Mesothelial cell of epicardium (in vitro differentiated cells): ENCODE measurements at places on chromosomes 2 and 18. TPM values are rescaled to one million over a fixed set of nuclear protein-coding genes. Genes with fewer than 3 reads are reported as not detected.

Gene TLX2
- 0.18 TPM in 1 of 3 replicates, not detected in the others for total RNA-seq

Gene CHRNG
- 0.11 TPM in 1 of 3 replicates, not detected in the others for total RNA-seq

Gene CNTNAP5
- total RNA-seq, result 0.22 to 1.1 TPM (median 0.29 TPM) in 3 replicates

Gene CNDP1
- total RNA-seq, result 0.40 to 0.75 TPM (median 0.41 TPM) in 3 replicates

Gene MRPL30
- 33.3 to 35.3 TPM (median 35.1 TPM) in 3 replicates for total RNA-seq

Gene GREB1L
- 23.0 to 25.5 TPM (median 25.3 TPM) in 3 replicates for total RNA-seq

Gene CYB5A
- total RNA-seq, result 36.5 to 46.5 TPM (median 37.6 TPM) in 3 replicates

Gene MIB1
- total RNA-seq, result 81.9 to 85.4 TPM (median 83.6 TPM) in 3 replicates

Gene ESPNL
- 0.29 to 0.75 TPM (median 0.38 TPM) in 3 replicates for total RNA-seq

DNA sequence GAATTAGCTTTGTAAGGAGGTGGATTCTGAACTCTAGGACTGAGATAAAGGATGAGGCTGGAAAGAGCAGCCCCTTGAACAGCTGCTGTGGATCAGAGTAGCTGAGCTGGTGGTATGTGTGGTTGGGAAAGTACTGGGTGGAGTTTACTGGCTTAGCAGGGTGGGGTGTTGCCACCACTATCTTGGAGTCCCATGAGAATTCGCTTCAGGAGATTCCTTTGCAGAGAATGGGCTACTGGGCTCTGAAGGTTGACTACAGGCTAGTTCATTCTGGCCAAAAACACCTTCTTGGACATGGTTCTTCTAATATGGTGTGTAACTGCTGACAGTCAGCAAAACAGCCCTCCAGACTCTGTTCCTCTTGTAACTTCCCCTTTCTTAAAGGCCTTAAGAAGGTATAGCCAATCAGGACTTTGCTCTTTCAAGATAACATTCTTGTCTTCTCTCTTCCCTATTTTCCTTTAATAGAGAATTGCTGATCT lies 52.7 kb downstream of the TET3 start:
- DNase-seq, result no peak

- DNase-seq, result no peak
Measured at GRCh38 chr2:127941461-127941860, 55.7 kb upstream of the AMMECR1L start.

GRCh38 chr2:227805578-227805977 lies 8.1 kb upstream of the CCL20 start:
- DNase-seq, result no peak

GRCh38 chr2:38534746-38535403 lies 67.9 kb downstream of the HNRNPLL start:
- no peak for DNase-seq

DNA sequence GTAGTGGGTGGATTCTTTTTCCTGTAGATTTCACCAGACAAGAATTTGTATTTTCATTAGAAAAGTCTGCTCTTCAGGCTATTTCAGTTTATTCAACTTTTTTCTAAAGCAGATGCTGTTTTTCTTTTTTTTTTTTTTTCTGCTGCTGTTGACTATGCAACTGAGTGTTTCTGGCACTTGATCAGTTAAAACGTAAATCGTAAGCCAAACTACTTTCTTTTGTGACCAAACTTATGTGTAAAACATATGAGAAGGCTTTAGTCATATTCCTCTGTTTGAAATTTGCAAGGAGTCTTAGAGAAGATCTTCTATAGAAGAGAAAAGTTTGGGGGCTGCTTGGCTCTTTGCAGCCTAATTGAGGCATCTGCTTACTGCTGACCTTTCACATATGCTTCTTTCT lies 170.1 kb downstream of the PARD3B start:
- DNase-seq, result no peak

DNA sequence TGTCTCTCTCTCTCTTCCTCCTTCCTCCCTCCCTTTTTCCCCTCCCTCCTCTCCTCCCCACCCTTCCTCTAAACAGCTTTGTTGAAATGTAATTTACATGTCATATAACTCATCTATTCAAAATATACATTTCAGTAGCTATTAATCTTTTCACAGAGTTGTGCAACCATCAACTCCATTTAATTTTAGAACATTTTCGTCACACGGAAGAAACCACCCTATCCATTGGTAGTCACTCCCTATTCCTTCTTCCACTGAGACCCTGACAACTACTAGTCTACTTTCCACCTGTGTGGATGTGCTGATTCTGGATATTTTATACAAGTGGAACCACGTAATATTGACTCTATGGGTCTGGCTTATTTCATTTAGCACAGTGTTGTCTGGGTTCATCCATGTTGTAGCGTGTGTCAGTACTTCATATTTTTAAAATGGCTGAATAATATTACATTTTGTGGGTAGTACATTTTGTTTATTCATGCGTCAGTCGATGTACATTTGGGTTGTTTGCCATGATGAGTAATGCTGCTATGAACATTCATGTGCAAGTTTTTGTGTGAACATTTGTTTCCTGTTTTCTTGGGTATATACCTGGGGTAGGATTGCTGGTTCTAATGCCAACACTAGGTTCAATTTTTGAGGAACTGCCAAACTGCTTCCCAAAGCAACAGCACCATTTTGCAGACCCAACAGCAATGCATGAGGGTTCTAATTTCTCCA lies 100.1 kb upstream of the GCFC2 start:
- DNase-seq, result no peak

GRCh38 chr2:206154197-206154596 lies 5.0 kb downstream of the NDUFS1 start:
- no peak for DNase-seq

GRCh38 chr2:149080971-149081370 lies 42.5 kb downstream of the LYPD6B start:
- no peak for DNase-seq

DNA sequence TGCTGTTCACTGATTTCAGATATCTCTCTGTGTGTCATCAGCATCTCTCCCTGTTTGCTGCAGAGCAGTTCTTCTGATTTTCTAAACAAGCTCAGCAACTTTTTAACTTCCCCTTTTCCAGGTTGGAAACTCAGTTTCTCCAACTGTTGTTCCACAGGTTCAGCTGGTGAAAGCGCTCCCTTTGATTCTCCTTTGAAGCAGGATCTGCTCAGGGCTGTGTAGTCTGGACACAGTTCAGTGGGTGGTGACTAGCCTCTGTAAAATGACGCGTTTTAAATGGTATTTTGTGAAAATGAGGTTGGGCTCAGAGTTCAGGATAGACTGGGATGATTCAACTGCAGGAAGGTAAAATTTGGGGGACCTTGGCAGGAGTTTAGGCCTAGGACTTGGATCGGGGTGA lies 106.3 kb downstream of the TRIM43 start:
- DNase-seq, result no peak

DNA sequence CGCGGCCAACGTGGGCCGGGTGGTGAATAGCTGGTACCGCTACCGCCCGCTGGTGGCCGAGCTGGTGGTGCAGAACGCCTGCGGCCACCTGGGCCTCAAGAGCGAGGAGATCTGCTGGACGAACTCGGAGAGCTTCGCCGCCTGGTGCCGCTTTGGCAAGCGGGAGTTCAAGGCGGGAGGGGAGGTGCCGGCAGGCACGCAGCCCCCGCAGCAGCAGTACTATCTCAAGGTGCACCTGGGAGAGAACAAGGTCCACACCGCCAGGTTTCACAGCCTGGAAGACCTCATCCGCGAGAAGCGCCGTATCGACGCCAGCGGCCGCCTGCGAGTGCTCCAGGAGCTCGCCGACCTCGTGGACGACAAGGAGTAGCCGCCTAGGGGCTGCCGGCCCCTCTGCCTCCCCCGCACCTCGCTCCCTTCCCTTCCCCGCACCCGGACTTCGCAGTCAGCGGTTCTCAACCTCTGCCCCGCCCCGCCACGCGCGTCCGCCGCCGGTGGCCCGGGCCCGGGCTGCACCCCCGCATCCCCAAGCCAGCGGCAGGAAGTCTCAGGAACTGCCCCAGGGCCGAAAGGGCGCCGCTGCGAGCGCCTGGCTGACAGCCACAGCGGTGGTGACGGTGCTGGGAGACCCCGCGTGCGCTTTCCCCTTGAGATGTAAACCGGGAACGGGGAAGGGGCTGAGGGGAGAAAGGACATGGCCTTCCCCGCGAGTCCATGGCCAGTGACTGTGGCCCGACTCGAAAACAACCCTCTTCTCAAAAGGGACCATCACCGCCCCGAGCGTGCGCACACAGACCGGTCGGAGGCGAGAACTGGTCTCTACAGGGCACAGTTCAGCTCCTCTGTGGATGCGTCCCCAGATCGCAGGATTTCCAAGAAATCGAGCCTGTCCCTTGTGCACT lies 2.2 kb downstream of the LRATD1 start:
- peak; percentile 78 for DNase-seq

GRCh38 chr2:120798567-120799247 lies 63.0 kb downstream of the GLI2 start:
- no peak for DNase-seq

GRCh38 chr2:240156435-240157146 lies 16.1 kb upstream of the OTOS start:
- DNase-seq, result no peak

GRCh38 chr2:52115750-52116149 lies 1083.8 kb upstream of the NRXN1 start:
- DNase-seq, result no peak

- DNase-seq, result no peak
Measured at GRCh38 chr2:153349603-153350002, 129.0 kb downstream of the RPRM start.

- DNase-seq, result no peak
Measured at GRCh38 chr2:150129921-150130575, 357.4 kb downstream of the RND3 start.

GRCh38 chr2:68745006-68745405 lies 10.4 kb downstream of the ARHGAP25 start:
- no peak for DNase-seq

DNA sequence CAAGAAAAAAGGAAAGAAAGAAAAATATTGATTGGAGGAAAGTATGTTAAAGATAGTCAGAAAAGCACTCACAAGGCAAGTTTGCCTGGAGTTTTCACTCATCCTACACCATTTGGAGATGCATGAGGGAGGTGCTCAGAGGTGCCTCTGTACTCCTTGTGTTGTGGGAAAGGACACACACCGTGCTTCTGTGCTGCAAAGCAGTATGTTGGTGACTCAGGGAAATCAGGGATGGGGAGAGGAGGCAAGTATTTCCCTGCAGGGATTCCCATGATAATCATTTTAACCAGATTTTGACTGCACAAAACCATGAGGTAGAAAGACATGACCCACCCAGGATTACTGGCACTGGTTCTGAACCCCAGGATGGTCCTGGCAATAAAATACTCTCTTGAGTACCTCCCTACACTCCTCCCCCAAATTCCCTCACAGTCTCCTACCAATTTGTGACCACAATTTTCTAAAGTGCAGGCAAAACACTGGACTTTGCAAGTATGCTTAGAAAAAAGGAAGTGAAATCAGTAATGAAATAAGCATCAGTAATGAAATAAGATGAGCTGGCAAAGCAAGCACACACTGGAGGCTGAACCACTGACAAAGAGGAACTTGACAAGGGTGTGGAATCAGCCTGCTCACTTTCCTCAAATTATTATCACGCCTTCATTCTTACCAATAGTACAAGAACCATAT lies 155.5 kb upstream of the ACVR2A start:
- DNase-seq, result no peak

- DNase-seq, result no peak
Measured at GRCh38 chr2:9560628-9561027, 5.0 kb upstream of the ADAM17 start.

- no peak for DNase-seq
Measured at GRCh38 chr2:140580532-140581151, 1550.2 kb downstream of the LRP1B start.

DNA sequence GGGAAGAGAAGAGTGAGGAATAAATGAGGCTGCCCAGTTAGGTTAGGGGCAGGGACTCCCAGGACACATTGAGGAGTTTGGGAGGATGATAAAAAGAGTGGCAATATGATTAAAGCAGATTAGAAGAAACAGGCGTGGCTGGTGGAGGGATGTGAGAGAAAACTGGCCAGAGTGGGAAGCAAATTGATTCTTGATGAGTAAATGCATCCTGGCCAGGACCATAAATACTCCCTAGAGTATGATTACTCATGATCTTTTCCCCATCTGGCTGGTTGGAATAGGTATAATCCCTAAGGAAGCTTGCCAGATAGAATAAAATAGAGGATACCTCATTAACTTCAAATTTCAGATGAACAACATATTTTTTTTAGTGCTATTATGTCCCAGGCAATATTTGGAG lies 21.5 kb upstream of the DAW1 start:
- DNase-seq, result no peak

GRCh38 chr2:158774681-158775080 lies 20.4 kb upstream of the DAPL1 start:
- no peak for DNase-seq

- no peak for DNase-seq
Measured at GRCh38 chr18:31303771-31304170, 14.2 kb upstream of the DSG1 start.

GRCh38 chr2:219099329-219099728 lies 38.6 kb upstream of the IHH start:
- no peak for DNase-seq

- no peak for DNase-seq
Measured at GRCh38 chr2:148282201-148282600, 261.3 kb downstream of the MBD5 start.

DNA sequence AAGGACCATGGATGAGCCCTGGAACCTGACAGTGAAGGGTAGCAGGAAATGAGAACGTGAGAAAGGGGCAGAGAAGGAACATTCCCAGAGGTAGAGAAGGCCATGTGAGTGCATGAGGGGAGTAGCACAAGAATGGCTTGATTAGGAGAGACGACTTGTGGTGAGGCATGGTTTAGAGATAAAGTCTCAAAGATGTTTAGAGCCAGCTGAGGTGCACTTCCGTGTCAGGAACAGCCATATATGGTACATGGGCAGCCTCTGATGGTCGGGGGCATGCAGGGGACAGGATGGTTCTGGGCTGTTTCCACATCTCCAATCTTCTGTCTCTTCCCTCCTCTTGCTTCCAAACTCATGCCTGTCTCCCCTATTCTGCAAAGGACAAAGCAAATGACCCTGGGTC lies 28.8 kb upstream of the EFEMP1 start:
- no peak for DNase-seq

DNA sequence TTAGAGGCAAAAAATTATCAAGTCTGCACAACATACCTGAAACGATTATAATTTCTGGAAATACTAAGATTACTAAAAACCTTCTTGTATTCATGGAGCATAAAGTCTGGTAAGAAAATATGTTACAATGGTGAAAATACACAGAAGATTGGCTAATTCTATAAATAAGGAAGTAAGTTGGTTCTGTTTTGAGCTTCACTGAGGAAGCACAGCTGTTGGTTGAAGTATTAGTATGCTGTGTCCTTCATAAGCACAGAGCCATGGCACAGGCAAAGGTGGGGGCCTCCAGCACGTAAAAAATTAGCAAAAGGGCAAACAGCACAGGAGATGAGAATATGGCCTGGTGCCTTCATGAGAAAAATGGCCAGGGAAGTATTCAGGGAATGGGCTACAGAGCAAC lies 40.4 kb upstream of the ANKRD62 start:
- DNase-seq, result no peak

DNA sequence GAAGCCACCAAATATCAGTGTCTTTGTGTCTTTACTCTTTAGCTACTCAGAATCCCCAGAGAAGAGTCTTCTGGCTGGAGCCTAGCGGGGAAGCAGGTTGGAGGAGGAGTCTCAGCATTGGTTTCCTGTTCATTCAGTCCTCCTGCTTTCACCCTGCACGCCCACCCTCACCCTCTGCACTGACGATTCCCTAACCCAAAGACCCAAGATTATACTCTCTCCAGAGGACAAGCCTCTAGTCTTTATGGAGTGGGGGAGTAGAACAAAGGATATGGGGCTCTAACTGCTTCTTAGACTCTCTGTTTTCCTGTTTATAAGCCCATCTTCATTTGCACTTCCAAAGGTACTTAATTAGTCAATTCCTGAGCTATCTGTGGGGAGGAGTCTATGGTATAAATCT lies 338.8 kb downstream of the AGPS start:
- no peak for DNase-seq

- no peak for DNase-seq
Measured at GRCh38 chr18:79332646-79333045, 63.1 kb upstream of the NFATC1 start.
